ENCODE measurements at places on chromosomes 11 and 22.

GRCh38 chr11:95568281-95568680 lies 221.3 kb downstream of the FAM76B start:
- DNase-seq, result no peak

GRCh38 chr11:118198370-118198769 lies 21.9 kb upstream of the SCN2B start:
- peak; percentile 72 for DNase-seq

DNA sequence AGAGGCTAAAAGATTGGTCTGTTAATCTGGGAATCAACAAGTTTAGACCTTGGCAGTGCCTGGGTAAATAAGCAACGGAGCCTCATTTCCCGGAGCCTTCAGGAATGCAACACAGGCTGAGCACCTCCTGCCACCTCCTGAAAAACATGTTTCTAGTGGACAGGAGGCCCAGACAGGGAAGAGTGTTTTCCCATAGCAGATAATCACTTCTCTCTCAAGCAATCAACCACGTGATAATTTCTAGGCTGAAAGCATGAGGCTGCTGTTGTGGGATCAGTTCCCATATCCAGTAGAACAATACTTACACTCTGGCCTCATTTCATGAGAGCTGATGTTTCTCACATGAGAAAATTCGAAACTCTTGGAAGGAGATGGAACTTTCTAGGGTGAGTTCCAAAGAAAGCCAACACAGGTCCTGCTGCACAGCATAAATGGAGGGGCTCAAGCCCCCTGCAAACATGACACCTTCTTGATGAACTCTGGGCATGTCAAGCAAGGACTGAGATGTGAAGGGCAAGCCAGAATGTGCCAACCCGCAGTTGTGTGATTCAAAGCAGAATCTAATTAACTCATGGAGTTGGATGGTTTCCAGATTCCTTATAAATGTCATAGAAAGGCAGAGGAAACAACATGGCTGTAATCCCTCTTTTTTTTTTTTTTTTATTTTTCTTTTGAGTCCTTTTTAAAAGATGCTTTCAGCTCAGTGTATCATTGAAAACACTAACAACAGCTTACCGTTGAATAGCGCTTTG lies 228.5 kb upstream of the SESN3 start:
- peak; percentile 87 for DNase-seq

GRCh38 chr11:6566704-6567370 lies 36.6 kb downstream of the RRP8 start:
- no peak for DNase-seq

- DNase-seq, result no peak
Measured at GRCh38 chr11:23320131-23320530, 459.9 kb upstream of the CCDC179 start.

DNA sequence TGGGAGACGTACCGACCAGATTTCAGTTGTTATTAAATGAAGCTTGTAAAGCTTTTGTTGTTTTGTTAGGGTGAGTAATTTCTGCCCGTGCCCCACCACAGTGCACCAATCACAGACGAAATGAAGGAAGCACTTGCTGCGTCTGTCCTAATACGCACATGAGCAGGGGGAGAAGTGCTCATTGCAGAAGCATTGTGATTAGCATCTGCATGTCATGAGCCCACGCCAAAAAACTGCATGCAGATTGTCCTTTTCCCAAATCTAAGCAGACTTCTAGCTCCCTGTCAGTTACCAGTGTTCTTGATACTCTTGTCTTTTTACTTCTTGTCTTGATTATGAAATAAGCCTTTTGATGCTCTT lies 15.5 kb downstream of the RBX1 start:
- no peak for DNase-seq

- peak; percentile 94 for DNase-seq
Measured at GRCh38 chr11:64204464-64204989, 2.0 kb upstream of the FERMT3 start.

- DNase-seq, result peak; percentile 35
Measured at GRCh38 chr11:125281831-125282595, 117.5 kb downstream of the PKNOX2 start.

Measured in epithelial cell of esophagus (primary cell).